Karpas-422 (cell line): ENCODE measurements at places on chromosomes 3 and 15.

- no peak for DNase-seq
Measured at GRCh38 chr3:161690299-161690620, 193.7 kb downstream of the OTOL1 start.

- DNase-seq = peak; percentile 66
Measured at GRCh38 chr3:111338059-111338698, 203.8 kb upstream of the CD96 start.

GRCh38 chr3:107942244-107942643, 148.6 kb downstream of the CD47 start:
- no peak for DNase-seq

GRCh38 chr3:78634316-78634715, 1133.5 kb downstream of the ROBO1 start:
- no peak for DNase-seq

DNA sequence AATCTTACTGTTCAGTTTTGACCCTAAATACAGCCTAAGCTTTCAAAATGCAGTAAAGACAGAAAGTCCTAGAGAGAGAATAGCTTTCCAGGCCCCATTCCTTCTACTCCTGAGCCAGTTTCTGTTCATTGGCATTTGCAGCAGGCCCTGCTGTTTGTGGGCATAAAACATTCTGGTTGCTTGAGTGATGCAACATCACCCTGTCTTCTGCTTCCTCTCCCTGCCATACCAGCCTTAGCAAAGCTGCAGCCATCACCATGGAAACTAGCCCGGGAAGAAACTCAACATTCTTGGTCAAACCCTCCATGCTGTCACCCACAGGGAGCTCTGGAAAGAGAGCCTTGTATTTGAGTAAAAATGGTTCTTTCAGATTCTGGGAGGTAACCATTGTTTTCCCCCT, 325.7 kb downstream of the MAGI1 start:
- no peak for DNase-seq

DNA sequence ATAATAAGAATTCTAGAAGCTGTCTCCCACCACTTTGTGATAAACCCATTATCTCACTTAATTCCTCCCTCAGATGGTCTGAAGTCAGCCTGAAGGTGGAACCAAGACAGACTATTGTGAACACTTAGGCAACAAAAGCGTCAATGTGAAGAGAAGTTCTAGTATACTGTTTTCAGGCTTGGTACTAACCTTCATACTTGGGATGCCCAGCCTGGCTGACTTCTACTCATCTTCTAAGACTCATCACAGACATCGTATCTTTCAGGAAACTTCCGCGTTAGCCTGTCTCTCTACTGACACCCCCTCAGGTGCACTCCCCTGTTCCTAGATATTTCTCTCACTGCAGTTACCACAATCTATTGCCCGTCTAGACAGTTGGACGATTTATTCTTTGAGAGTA, 201.2 kb downstream of the SATB1 start:
- peak; percentile 48 for DNase-seq

- no peak for DNase-seq
Measured at GRCh38 chr3:178084938-178085816, 451.1 kb upstream of the KCNMB2 start.

DNA sequence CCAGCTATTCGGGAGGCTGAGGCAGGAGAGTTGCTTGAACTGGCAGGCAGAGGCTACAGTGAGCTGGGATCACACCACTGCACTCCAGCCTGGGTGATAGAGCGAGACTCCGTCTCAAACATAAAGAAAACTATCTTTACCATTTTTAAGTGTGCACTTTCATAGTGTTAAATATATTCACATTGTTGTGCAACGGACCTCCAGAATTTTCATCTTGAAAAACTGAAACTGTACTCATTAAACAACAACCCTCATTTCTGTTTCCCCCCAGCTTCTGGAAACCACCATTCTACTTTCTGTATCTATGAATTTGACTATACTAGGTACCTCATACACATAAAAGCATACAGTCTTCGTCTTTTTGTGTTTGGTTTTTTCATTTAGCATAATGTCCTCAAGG, 375.1 kb downstream of the SHQ1 start:
- no peak for DNase-seq

DNA sequence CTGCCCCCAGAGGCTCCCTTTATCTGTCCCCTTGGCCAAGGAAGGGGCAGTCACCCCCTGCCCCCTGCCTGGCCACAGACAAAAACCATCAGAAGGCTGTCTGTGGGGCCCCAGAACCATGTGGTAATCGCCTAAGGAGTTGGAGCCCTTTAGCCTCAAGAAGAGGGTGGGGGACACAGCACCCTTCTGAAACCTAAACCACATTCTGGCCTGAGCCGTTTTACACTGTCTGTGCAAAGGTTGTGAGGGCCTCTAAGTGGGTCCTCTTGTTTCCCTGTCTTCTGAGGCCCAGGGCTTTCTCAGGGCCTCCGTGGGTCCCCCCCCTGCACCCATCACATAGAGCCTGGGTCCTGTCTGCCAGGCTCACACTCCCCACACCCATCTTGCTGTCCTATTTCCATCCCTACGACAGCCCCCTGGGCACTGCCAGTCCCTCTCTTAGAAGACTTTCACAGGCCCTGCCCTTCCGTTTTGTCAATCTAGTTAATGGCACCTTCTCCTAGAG, 17.9 kb upstream of the RPUSD3 start:
- no peak for DNase-seq

DNA sequence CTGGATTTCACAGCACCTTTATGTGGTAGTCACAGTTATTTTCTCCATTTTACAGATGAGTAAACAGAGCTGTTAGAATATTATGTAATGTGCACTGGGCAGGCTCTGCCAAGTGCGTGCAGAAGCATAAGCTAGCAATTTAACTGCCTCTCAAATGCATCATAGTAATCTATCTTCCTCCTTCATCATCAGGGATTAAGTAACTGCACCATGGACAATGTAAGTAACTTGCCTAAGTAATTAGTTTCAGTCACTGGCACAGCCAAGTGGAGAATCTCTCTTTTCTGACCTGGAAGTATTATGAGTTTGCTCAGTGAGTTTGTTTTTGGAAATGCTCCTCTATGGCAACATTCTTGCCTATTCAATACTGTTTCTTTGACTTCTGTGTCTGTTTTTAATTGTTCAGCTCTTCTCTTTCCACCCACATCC, 260.5 kb downstream of the PTPRG start:
- no peak for DNase-seq

DNA sequence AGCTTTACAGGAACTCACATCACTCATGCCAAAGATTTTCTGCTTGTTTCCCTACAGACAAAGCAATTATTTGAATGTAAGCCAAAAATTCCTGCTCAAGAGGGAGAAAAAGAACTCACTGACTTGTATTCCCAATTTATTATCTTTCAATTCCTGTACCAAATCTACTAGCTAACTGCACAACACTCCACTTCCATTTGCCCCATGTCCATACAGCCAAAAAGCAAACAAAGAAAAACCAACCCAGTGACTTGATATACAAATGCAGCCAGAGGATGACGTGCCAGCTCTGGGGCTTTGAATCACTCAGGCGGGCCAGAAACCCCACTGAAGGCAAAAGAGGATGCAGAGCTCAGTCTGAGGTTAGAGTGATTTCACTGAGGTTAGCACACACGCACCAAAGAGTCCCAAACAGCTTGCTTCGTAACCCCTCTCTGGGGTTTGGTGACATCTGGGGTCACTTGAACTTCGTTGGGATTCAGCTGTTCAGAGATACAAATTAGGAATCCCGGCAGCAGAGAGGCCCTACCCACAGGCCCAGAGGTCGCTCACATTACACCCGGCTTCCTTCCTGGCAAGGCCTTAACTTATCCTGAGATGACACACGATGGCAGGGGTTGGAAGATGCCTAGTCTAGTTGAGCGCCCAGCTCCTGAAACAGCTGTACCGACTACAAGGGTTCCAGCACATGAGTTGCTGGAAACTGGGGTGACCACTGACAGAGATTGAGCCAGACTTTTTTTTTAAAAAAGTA, 1.6 kb downstream of the RFTN1 start:
- DNase-seq = peak; percentile 96

GRCh38 chr3:184377374-184377773, 633 bp downstream of the THPO start:
- DNase-seq = peak; percentile 66

DNA sequence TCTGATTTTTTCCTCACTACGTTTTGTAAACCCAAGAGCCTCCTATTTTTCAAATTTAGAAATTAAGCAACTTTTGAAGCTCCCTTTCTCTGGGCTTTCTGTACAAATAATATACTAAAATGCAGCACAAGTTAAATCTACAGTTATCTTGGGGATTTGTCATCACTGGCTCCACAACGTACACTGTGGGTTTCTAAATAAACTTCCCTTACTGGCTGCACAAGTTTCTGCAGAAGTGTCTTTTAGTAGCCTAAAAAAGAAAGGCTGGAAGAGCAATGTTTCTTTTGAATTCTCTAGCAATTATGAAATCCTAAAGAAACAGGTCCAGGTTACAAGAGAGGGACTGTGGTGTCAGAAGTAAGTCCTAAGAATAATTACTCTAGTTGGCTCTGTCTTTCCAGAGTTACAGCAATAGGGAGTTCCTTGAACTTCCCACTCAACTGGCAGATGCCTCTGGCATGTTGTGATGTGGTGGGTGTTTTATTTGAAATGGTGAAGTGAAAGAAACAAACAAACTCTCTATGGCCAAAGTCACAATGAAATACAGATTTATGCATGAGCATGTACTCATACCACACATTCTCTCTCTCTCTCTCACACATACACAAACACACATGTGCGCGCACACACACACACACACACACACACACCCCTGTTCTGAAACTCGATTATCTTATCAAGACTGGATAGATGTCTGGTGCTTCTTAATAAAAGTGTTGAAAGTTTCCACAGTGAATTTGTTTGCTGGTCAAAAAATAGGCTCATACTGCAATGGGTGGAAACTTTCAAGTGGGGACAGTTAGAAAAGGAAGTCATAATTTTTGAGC, 198.2 kb downstream of the SSR3 start:
- no peak for DNase-seq

GRCh38 chr3:8441969-8442559, 59.6 kb upstream of the LMCD1 start:
- peak; percentile 48 for DNase-seq

GRCh38 chr3:43468133-43468532, 153.7 kb downstream of the ANO10 start:
- no peak for DNase-seq

DNA sequence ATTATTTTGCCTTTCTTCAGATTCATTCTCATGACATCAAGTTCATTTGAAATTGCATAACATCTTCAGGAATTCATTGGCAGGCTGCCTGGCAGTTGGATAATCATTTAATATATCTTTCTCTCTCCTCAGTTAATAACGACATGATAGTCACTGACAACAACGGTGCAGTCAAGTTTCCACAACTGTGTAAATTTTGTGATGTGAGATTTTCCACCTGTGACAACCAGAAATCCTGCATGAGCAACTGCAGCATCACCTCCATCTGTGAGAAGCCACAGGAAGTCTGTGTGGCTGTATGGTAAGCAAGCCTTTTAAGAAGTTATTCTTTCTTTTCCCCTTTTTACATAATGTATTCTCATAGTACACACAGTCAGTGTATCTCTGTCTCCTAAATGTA, 38.2 kb downstream of the TGFBR2 start:
- no peak for DNase-seq

DNA sequence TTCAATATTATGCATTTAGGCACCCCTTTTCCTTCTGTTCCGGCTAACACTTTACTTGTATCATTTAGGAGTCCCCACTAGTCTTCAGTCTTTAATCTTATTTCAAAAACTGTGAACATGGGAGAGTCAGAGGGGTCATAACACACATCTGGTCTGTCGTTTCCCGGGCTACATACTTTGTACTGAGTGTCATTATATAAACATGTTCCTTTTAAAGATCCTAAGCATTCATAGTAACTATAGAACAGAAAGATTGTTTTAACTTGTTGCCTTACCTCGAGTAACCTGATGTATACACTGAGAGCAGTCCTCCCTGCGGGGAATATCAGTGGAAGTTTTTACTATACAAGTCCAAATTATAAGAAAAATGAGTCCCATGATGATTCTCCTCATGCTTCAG, 78.2 kb upstream of the VEPH1 start:
- DNase-seq = no peak

- DNase-seq = no peak
Measured at GRCh38 chr3:64122476-64122875, 99.2 kb upstream of the PSMD6 start.

- DNase-seq = peak; percentile 78
Measured at GRCh38 chr15:52678468-52679231, 538 bp downstream of the ATOSA start.

GRCh38 chr3:49723296-49723627, 489 bp downstream of the GMPPB start:
- DNase-seq = peak; percentile 82
